Hindlimb muscle (tissue), 1 donor: ENCODE measurements at places on chromosomes 5 and 9. TPM values are rescaled to one million over a fixed set of nuclear protein-coding genes. Genes with fewer than 3 reads are reported as not detected.

The PCDHAC1 gene
- polyA plus RNA-seq, result 0.22 TPM

DNA sequence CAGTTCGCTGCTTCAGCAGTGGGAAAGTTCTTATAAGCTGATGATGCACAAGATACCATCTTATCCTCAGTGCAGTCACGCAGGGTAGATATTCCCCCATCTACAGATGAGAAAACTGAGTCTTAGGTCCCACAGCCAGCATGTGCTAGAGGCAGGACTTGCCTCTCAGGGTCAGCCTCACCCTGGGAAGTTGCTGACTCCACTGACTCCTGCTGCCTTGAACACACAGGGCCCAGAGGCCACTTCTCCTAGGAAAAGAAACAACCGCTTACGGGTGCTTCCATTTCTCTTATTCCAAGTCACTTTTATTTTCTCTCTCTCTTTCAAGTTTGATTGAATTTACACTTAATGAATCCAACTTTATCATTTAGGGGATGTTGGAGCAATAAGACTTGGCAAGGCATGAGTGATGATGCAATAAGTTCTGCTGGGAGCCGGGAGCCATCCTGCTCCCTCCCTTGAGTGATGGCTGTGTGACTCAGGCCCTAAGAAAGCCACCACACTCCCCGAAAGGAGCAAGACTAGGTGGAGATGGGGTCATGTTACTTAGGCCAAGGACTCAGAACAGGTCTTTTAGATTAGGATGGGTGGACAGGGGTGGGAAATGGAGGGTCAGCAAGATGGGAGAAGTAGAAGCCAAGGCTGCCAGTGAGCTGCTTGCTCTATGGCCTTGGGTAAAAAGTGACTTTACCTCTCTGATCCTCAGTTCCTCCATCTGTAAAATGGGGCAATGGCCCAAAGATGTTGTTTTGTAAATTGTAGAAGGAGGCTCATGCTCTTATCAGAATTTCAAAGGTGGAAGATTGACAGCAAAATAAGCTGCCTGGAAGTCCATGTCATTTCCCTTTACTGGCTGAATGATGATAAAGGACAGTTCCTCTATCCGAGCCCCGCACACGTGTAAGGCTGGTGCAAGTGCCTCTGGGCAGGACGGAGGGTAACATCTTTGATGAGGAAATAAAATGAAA is 67.4 kb upstream of the ZNF618 start:
- no peak for DNase-seq

The GM2A gene
- polyA plus RNA-seq, result 26.9 TPM

The CBY3 gene
- polyA plus RNA-seq, result 0.61 TPM

DNA sequence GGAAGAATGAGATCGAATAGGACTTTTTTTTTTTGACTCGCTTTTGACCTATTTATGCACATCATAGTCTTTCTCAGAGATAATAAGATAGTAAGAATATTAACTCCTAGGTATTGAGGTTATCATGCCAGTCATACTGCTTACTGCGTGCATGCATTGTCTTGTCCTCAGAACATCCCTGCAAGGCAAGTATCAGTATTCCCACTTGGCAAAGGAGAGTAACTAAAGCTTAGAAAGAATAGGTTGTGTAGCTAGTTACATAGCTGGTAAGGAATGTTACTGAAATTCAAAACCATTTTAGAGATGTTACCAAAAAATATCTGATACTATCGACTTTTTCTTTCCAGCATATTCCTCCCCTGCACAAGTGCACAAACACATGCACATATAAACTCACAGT is 296.1 kb upstream of the CLINT1 start:
- DNase-seq, result no peak

GRCh38 chr5:167579693-167580055 is 711.8 kb upstream of the WWC1 start:
- DNase-seq, result no peak

DNA sequence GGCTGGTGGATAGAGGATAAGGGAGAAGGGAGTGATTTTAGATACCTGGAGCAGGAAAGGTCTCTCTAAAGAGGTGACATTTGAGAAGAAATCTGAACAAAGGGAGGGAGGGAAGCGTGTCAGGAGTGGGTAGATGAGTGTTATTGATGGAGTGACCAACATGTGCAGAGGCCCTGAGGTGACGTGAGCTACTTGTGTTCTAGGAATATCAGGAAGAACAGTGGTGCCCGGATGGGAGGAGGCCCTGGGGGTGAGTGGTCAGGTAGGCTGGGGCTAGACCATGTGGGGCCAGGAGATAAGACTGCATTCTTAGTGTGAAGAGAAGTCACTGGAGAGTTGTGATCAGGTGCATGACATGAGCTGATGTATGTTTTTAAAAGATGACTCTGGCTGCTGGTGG is 256.2 kb downstream of the ARHGAP26 start:
- no peak for DNase-seq
